ENCODE measurements at places on chromosomes 1 and 21.

- DNase-seq = peak; percentile 32
Measured at GRCh38 chr1:153612111-153612754, 704 bp downstream of the S100A16 start.

- no peak for DNase-seq
Measured at GRCh38 chr21:46219591-46220239, 8.9 kb downstream of the LSS start.

DNA sequence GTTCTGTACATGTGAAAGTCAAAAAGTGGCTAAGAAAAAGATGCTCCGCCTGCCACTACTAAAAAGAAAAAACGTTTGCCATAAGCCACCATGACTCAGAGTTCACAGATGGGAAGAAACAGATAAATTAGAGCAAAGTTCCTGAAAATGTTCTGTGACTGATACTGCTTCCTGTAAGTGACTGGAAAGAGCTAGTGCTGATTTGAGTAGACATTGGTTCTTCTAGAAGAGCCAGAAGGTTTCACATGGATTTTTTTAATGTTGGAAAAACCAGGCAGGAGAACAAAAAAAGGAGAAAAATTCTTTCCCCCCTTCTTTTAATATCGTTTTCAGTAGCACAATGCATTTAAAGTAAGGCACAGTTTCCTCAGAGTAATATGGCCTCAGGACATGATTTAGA is 221.4 kb downstream of the HLX start:
- DNase-seq = peak; percentile 85

- no peak for DNase-seq
Measured at GRCh38 chr1:104919188-104919587, 1169.5 kb downstream of the AMY1C start.

- DNase-seq = no peak
Measured at GRCh38 chr1:91817211-91817905, 68.6 kb downstream of the TGFBR3 start.

- no peak for DNase-seq
Measured at GRCh38 chr1:60234776-60235175, 161.2 kb upstream of the C1orf87 start.

DNA sequence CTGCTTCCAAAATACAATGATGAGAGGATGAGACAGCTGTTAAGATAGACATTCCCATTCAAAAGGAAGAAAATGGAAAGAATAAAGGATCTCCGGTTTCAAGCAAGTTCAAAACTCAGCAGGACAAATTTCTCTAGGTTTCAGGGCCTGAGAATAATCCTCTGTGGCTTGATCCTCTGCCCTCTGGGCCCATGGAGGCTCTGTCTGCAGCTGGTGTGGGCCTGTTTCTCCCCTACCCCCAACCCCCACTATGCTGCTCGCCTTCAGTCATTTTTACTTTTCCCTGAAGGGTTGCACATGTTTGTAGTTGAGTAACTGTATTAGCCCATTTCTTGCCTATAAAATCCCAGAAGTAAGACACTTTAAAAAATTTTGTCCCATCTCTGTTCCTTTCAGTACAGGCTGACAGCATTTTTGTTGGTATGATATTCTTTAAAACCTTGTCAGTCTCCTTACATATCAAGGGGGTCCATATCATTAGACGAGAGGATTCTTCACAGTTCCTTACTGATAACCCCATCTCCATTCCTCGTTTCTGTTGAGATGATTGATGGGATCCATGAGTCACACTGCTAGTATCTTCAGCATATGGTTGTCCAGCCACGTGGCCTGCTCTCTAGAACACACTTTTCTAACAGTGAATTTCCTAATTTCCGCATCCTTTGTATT is 10.5 kb downstream of the ZMYM4 start:
- peak; percentile 53 for DNase-seq

- no peak for DNase-seq
Measured at GRCh38 chr1:155812878-155813277, 44.1 kb downstream of the GON4L start.

DNA sequence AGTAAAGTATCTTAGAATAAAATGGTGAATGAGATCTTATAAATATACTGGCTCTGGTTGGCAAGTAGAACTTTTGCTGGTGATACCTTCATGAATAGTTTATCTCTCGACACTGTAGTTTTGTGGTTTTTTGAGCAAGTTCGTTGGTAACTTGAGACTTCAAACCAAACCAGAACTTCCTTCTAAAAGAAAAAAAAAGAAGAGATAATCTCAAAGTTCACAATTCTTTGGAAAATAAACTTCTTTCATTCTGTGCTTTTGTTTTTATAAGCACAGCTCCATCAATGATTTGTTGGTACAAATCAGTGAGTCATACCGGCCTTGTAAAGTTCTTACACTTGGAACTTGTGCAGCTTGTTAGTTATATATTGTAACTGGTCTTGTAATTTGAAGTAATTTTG is 2.3 kb downstream of the HIPK1 start:
- DNase-seq = peak; percentile 83

DNA sequence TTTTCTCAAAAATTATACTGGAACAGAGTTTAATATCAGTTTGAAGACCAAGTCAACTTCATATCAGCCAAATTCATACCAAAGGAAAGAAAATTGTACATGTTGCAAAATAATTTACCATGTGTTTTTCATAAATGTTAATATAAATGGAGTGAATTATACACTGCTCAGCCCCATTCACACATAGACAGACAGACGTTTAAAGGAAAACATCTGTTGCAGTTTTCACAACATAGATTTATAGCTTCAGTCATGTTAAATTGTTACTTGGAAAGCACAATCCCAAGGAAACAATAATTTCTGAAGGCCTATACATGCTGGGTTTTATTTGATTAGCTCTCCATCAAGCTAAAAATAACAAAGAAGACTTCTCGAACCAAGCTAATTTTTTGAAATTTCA is 27.8 kb upstream of the HYI start:
- DNase-seq = no peak

DNA sequence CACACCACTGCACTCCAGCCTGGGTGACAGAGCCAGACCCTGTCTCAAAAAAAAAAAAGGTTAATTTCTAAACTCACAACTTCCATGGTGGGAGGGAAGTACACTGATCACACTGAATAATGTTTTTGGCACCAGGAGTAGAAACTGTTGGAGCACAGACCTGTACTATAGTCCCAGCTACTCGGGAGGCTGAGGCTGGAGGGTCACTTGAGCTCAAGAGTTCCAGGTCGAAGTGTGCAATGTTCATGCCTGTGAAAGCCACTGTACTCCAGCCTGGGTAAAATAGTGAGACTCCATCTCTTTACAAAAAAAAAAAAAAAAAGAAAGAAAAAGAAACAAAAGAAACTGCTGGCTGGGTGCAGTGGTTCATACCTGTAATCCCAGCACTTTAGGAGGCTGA is 35.3 kb downstream of the TMEM50B start:
- no peak for DNase-seq

- no peak for DNase-seq
Measured at GRCh38 chr1:160768295-160768657, 27.7 kb upstream of the LY9 start.

DNA sequence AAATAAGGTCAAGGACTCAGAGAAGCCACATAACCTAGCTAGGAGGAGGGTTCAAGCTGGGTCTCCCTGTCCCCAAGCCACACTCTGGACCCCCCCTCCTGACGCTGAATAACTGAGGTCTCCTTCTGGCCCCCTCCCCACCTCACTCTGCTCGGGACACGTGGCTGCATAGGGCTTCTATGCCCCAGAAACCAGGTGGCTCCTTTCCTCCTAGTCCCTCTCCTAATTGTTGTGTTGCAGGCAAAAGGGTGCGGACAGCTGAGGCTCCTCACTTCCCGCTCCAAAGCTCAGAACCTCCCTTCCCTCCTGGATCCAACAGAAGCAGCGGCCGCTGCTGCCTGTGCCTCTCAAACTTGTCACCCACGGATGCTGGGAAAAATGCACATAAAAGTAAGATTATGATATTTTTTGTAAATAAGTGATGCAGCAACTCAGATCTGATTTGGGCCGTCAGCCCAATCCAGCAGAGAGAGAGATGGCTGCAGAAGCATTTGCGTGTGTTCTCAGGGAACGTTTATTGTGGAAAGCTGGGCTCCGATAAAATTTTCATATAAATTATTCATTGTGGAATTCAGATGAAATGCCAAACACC is 40.8 kb upstream of the C1orf174 start:
- no peak for DNase-seq

DNA sequence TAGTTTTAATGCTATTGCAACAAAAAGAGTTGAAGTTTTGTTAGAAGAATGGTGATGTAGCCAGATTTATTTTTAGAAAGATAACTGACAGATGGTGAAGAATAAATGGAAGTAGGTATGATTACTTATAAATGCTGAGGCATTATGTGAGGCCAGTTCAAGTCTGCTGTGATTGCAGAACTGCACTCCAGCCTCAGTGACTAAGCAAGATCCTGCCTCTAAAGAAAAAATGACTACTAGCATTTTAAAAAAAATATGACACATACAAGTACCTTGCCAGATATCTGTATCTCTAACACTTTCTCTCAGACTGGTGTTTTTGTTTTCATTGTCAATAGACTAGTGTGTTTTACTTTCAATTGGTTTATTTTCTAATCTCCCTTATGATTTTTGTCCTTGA is 1242.4 kb upstream of the ADGRL4 start:
- DNase-seq = no peak

Data from astrocyte of the spinal cord (primary cell).